ENCODE measurements at places on chromosomes 5 and 9. TPM values are rescaled to one million over a fixed set of nuclear protein-coding genes. Genes with fewer than 3 reads are reported as not detected.

Gene UNC5A
- total RNA-seq, result 3.7 TPM

Gene GALNT12
- total RNA-seq, result 11.4 TPM

Gene NUTM2G
- total RNA-seq, result 0.07 TPM

Gene DIRAS2
- 0.28 TPM for total RNA-seq

Gene SPINK7
- not detected for total RNA-seq

Gene TMEM174
- total RNA-seq, result not detected

Gene C9orf153
- total RNA-seq, result not detected
